Stimulated activated CD4-positive, alpha-beta T cell treated with anti-CD3 and anti-CD28 coated beads, Interleukin-1b, Interleukin-23, amount 100 ng/mL, for 48 hours (primary cell): ENCODE measurements at places on chromosomes 4 and X.

DNA sequence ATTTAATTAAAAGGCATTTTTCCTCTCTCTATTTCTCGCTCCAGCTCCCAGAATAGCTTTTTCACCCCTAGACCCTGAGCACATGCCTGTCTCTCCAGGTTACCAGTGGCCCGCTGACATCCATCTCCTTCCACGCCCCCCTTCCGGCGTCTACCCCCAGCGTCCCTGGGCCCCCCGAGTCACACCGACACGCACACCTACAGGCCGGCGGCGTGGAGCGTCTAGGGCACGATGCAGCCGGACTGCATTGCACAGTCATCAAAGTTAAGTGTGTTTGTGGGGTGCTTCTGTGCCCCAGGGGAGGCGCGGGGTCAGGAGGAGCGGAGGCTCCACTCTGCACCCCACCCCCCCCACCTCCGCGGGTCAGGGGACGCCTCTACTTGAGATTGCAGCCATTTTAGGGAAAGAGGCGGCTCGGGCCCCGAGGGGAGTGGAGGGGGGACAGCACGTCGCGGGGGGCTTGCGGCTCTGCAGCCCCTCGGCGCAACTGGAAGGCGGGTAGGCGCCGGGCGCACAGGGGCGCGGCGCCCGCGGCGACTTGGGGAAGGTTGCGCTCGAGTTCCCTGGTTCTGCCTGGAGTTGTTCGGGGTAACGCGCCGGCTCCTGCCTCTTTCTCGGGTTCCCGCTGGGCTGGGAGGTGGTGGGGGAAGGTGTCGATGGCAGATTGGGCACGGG is 112.7 kb downstream of the DHX15 start:
- no peak for DNase-seq

DNA sequence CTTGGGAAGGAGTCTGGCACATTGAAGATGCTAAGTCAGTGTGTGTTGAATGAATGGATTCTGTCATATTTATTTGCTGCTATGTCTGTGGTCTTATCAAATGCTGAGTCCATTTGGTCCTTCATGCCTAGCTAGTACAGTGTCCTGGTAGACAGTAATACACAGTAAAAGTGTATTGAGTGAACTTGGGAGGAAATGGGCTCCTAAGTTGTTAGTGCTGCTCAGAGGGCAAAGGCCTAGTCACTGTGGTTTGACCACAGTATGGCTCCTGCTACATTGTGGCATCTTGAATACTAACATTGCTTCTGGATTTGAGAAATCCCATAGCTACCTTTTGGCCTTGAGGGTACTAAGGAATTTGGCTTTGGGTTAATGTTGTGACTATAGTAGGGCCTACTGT is 33.9 kb downstream of the MTM1 start:
- DNase-seq, result no peak

- DNase-seq, result peak; percentile 82
Observed at GRCh38 chr4:38132107-38132673, 172.0 kb downstream of the PTTG2 start.

- peak; percentile 1 for DNase-seq
Observed at GRCh38 chr4:107825072-107825824, 516 bp downstream of the SGMS2 start.

DNA sequence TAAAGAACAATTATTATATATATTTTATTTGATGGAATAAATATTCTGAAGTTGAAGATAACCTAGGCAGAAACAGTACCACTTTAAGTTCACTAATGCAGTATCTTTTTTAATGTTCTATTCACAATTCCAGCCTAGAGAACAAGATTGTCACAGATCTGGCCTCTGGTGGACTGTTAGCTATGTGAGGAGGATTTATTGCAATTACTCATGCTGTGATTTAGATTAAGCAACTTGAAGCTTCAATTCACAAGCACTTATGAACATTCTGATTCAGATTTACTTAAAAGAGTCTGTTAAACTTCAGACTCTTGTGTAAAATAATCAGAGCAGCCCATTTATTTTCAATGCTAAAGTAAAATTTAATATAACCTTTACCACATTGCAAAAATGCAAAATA is 1489.8 kb downstream of the STIM2 start:
- DNase-seq, result no peak

DNA sequence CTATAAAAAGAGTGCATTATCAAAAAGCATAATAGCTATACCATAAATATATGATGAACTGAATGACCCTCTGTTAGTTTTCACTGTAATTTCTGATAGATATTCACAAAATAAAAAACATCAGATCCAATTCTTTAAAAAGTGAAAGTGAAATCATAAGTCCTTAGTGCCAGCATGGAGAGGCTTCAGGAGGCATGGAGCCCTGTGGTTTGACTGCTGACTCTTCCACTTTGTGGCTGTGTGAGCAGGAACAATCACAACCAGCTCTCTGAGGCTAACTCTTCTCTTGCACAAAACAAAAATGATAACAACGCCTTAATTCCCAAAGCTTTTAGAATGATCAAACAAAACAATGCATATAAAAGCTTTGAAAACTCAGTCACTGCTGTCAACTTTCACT is 1143.9 kb downstream of the PDHA2 start:
- DNase-seq, result no peak

DNA sequence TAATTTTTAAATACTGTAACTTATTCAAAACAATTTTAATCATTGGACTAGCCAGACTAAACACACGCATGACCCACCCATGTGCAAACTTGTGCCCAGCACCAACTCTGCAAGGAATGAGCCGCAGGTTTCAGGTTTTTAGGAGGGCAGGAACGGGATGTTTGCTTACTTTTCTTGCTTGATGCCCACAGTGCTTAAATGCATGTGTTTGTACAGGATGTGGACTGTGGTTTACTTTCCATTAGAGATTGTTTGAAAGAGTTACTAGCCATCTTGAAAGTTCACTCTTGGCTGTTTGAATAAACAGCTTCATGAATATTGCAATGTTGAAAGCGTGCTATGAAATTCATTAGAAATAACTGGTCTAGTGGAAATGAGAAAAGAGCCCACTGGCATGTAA is 83.3 kb downstream of the STK32B start:
- no peak for DNase-seq

- no peak for DNase-seq
Observed at GRCh38 chr4:74104145-74104544, 5.2 kb upstream of the CXCL2 start.

GRCh38 chr4:4289597-4289940 is 385 bp downstream of the LYAR start:
- DNase-seq, result no peak

GRCh38 chr4:20676501-20677197 is 23.6 kb upstream of the PACRGL start:
- DNase-seq, result no peak

DNA sequence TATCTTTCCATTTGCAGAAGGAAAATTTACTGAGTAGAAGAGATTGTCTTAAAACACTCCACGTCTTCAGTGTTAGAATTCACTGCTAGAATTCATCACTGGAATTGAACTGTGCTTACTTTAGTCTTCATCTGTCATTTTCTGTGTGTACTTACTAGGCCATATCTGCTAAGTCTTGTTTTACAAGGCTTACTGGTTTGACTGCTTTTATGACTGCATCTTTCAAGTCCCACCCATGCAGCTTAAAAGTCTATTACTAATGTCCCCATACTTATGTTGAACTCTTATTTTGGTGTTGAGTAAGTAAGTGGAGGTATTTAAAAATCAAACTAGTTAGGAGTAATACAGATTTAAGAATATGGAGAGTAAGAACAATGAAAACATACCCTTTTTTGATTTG is 14.6 kb downstream of the CLCN3 start:
- DNase-seq, result no peak

GRCh38 chrX:152206426-152206825 is 68.0 kb upstream of the MAGEA10 start:
- DNase-seq, result no peak

- no peak for DNase-seq
Observed at GRCh38 chr4:150264595-150265161, 186.4 kb downstream of the DCLK2 start.

DNA sequence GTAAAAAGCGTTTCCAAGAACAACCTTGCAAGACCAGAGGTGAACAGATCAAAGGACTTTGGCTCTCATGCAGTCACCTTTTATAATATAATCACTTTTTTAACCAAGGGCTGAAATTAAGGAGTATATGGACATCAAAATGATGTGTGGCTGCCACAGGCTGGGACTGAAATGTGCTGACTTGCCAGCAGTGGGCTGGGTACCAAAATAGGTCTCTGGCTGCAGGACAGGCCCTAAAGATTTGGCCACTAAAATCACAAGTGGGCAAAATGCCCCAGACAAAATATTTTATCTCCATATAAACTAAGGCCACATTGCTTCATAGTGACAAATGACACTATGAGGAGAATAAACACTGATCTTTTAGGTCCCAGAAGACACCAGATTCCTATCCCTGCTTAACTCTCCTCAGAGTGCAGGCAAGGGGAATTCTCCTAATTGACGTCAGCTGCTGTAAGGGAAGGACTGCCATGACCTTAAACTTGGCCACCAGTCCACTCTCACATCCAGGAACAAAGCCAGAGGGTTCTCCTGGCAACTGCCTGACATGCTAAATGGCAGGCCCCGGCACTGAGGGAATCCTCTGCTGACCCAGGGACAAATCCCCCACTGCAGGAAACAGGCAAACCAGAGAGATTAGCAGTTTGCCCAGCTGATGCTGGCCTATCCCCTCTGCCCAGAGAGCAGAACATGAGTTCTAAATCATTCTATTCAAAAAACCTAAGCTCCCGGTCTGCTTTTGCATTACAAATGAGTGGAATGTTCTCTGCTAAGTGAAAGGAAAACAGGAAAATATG is 155.8 kb downstream of the PPP3CA start:
- no peak for DNase-seq

DNA sequence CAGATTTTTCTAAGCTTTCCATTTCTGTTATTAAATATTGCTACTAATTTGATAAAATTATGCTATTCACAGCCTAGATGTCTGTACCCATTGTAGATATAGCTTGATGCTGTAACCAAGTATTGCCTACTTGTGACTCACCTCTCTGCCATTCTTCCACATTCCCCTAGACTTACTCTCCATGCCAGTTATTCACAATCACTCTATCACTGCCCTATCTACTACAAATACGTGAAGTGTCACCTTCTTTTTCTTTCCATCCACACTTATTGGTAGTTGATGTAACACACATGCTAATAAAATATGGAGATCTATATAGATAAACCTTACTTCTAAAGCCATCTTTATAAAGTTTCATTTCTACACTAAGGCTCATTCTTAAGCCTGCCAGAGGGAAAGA is 179.4 kb upstream of the PACRGL start:
- no peak for DNase-seq

GRCh38 chrX:119040432-119040831 is 32.4 kb upstream of the CT47C1 start:
- DNase-seq, result no peak

DNA sequence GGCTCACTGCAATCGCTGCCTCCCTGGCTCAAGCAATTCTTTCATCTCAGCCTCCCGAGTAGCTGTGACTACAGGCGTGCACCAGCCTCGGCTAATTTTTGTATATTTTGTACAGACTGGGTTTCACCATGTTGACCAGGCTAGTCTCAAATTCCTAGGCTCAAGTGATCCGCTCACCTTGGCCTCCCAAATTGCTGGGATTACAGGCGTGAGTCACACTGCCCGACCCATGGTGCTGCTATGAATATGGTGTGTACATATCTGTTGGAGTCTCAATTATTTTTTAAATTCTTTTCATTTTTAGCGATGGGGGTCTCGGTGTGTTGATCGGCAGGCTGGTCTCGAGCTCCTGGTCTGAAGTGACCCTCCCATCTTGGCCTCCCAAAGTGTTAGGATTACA is 78.0 kb upstream of the PRKX start:
- DNase-seq, result no peak

DNA sequence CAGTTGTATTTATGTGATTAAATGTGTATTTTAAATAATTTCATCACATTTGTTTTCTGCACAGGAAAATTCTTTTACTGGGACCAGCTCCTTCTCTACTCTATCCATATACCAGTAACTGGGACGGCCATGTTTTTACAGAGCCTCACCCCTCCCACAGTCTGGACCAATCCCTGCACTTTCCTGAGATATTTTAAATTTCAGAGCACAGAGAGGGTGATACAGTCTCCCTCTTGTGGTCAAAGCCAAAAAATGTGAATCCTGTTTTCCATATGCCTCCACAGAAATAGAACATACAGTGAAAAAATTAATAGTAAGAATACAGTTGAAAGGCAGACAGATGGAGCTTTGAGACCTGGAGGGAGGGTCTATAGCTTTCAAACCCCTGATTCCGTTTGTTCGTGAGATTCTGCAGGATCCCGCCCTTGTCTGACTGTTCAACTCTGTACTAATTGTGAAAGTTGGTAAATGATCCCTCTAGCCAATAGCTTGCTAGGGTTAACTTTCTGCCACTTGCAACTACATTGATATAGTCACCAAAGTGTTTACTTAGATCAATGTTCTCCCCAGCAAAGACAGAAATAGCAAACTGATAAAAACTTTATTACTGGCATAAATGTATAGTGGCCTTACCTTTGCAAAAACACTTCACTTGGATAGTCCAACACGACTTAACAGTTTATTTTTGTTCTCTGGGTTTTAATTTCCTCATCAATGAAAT is 172.2 kb downstream of the PPARGC1A start:
- DNase-seq, result no peak

- no peak for DNase-seq
Observed at GRCh38 chr4:72843466-72843865, 226.1 kb downstream of the COX18 start.

- no peak for DNase-seq
Observed at GRCh38 chr4:159698336-159698735, 595.5 kb downstream of the RAPGEF2 start.

DNA sequence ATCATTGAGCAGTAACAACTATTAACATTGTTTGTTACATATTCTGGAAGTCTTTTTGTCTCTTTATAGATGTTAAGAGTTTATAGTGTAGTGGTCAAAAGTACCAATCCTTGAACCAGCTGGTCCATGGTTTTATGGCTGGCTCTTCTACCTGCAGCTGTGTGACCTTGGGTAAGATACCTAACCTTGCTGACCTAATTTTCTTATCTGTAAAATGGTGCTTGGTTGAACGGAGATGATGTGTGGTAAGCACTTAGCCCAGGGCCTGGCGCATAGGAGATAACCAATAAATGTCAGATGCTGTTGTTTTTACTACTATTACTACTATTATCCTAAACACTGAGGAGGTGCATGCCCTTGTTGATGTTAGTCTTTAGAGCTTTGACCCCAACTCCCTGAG is 116.6 kb downstream of the TMEM164 start:
- no peak for DNase-seq

DNA sequence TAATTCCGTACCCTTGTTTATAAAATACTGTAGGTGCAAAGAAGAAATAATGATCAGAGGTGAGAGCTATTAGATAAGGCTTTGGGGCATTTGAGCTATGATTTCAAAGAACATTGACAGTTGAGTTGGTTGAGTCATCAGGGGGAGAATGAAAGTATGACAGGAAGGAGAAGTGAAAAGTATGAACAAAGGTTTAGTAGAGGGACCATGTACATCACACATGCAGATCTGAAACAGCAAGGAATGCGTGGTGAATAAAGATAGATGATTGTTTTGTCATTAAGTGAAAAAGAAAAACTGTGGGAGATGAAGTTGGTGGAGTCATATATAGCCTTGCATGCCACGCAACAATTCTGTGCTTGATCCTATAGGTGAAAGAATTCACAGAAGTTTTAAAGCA is 163.1 kb downstream of the ARAP2 start:
- DNase-seq, result peak; percentile 13
